ENCODE measurements at places on chromosomes 6 and 20.

GRCh38 chr6:10112871-10113549 lies 301.9 kb downstream of the TFAP2A start:
- DNase-seq = no peak

DNA sequence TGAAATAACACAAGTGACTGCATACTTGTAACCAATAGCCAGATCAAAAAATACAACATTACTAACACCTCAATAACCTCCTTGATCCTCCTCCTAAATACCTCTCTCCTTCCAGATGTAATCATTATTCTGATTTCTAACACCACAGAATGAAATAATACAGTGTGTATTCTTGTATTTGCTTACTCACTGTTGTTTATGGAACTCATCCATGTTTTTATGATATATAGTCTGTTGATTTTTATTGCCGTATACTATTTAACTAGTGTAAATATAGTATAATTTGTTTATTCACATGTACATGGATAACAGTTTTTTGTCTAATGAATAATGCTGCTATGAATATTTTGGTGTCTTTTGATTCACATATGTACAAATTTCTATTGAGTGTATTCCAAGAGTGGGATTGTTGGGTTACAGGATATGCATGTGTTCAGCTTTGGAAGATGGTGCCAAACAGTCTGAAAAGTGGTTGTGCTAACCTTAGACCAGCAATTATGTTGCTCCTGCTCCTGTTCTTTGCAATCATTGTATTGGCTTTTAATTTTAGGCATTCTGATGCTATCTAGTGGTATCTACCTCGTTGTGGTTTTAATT lies 11.5 kb downstream of the TTK start:
- DNase-seq = no peak

DNA sequence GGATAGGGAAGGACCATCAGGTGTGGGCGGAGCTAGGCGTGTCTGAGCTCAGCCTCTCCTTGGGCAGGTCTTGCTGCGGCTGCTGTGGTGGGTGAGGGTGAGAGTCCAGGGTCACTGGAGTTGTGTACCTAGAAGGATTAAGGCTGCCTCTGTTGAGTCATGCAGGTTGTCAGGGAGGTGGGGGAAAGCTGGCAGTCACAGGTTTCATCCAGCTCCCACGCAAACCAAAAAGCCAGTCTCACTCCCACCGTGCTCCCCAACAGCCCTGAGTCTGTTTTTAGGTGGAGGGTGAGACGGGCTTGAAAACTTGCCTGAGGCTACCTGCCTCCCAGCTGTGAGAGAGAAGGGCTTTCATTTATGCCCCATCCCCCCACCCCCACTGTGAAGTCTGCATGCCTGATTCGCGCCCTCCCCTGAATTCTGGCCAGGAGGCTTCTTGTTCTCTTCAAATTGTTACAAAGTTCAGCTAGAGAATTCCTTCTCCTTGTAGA lies 161.5 kb downstream of the MYLK4 start:
- no peak for DNase-seq

- no peak for DNase-seq
Measured at GRCh38 chr6:27242589-27243265, 4.8 kb upstream of the PRSS16 start.

GRCh38 chr20:13799040-13799439 lies 14.2 kb downstream of the NDUFAF5 start:
- no peak for DNase-seq

- DNase-seq = no peak
Measured at GRCh38 chr6:169828176-169828575, 76.8 kb downstream of the ERMARD start.

- DNase-seq = no peak
Measured at GRCh38 chr6:42147138-42147562, 4.7 kb upstream of the C6orf132 start.

- DNase-seq = no peak
Measured at GRCh38 chr20:6079016-6079415, 25.2 kb upstream of the LRRN4 start.

GRCh38 chr20:50284811-50285375 lies 94.3 kb downstream of the CEBPB start:
- no peak for DNase-seq

GRCh38 chr6:81491454-81492101 lies 260.9 kb downstream of the TENT5A start:
- DNase-seq = no peak

GRCh38 chr20:57714409-57715267 lies 4.8 kb upstream of the PMEPA1 start:
- DNase-seq = no peak

GRCh38 chr20:54985091-54985490 lies 509.7 kb downstream of the DOK5 start:
- DNase-seq = no peak

DNA sequence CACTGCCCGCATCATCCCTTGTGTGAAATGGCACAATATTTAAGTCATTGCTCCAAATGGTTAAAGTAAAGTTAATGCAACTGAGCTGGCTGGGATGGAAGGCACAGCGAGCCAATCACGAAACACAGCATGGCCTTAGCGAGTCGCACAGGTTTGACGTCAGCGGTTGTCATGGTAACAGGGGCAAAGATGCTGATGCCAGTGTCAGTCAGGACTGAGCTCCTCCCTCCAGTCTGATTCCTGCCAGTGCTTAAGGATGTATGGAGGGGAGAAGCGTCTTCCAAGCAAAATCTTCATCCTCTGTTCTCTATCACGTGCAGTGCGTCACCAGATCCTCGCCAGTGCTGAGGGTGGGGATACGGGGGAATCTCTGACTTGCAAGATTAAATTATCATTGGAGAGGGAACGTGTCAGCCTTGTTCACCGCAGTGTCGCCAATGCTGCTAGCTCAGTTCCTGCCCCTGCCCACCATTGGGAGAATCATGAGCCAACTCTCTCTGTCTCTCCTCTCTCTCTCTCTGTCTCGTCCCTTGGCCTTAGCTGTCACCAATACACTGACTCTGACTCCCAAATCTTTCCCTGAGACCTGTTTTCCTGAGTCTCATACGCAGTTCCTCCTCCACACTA lies 24.5 kb downstream of the TSPYL4 start:
- DNase-seq = no peak

- no peak for DNase-seq
Measured at GRCh38 chr6:134258849-134259306, 59.0 kb downstream of the SGK1 start.

- no peak for DNase-seq
Measured at GRCh38 chr20:23193801-23194384, 107.8 kb upstream of the CD93 start.

DNA sequence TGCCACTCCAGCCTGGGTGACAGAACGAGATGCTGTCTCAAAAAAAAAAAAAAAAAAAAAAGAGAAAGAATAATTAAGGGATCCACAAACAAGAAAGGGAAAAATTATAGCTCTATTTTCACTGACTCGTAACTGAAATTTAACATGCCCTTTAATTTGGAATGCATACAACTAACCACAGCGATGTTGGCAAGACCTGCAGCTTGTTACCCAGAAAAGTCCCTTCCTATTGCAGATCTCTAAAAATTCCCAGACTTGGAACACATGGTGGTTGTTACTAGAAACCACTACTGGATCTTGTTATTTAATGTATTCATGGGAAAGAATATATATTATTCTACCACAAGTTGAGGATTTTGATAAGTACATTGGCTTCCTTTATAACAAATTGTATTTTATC lies 27.8 kb upstream of the SMIM28 start:
- no peak for DNase-seq

GRCh38 chr6:50361641-50362331 lies 312.1 kb upstream of the DEFB112 start:
- no peak for DNase-seq

DNA sequence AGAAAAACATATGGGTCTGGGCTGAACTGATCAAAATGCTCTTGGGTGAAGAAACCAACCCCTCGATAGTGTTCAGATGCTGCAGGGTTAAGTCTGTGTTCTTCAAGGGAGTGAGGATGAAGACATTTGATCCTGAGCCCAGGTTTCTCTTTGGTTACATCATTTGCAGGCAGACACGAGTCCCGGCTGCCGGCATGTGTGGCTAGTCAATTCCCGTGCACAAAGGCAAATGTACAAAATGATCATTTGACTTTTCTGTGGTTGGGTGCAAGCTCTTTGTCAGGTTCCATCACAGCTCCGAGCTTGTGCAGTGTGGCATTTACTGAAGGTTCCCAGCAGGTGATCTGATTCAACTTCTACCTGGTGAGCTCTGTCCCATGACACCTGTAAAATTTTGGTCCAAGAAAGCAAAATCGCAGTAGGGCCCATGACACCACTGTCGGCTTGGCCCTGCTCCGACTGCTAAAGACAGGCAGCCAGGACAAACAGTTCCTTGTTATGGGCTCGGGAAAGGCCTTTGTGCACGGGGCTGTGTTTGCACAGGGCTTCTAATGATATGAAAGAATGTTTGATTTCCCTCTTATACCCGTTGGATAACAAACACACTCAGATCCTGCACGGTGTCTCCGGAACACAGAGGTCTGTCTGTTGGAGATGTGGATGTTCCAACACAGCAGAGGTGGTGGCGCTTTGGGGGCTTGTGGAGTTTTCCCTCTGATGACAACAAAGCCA lies 46.9 kb downstream of the GJA10 start:
- no peak for DNase-seq

DNA sequence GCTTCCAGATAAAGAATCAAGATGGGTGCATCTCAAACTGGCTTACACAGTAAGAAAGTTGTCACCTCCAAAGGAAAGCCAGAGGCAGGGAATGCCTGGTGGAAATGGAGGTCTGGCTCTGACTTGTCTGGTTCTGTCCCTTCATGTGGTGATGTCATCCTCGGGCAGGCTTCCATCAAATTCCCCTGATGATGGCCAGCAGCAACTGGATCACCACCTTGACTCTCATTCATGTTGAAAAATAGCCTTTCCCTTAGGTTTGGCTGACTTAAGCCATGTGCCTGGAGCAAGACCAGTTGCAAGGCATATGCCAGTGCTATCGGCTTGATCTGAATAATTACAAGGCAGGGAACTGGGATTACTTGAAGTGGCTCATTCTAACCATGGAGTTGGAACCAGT lies 28.8 kb downstream of the IMPG1 start:
- DNase-seq = no peak

DNA sequence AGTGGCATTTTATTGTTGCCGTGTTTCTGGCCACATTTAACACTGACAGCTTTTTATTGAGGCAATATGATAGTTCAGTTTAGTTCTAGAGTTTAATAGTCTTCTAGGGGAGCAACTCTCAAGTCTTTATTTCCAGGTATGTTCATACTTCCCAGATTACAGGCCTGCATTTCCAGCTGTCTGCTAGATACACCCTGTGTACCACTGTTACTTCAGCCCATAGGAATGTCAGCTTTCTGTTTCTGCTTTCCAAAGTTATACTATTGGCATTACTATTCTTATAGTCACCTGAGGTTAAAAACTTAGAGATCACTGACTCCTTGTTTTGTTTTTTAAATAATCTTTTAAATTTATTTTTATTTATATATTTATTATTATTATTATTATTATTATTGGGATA lies 7.6 kb downstream of the ZNF451 start:
- DNase-seq = no peak

- DNase-seq = no peak
Measured at GRCh38 chr6:33689879-33690278, 21.6 kb downstream of the UQCC2 start.

- DNase-seq = no peak
Measured at GRCh38 chr20:10665027-10665561, 8.7 kb downstream of the JAG1 start.

DNA sequence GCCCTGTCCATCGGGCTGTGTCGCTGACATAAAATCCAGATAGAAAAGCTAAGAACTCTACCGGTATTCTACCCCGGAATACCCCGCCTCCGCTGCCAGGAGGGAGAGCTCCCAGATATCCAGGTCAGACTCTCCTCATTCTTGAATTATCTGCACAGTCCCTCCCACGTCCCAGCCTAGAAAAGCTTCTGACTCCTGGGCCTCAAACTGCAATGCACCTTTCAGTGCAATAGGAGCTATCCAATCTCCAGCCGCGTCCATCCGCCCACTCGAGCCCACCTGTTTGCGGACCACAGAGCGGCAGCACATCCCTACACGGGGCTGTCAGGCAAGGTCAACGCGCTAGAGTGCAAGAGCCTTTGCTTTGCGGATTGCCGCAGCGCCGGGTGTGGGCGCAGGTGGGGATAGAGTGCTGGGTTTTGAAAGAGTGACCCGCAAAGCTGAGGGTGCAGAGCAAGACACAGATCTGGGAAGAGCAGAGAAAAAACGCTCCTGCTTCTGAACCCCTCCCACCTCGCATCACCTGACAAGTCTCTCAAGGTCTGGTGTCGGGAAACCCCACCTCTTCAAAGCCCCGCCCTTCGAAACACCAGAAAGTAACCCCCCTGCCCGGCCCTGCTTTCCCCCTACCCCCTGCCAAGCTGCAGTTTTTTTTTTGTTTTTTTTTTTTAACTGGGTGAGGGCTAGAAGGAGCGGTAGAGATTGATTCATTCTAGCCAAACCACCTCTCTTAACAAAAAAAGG lies 1.3 kb downstream of the TAPBP start:
- DNase-seq = peak; percentile 76
